Right forelimb (tissue), 1 donor: ENCODE measurements at places on chromosomes 1 and 21.

DNA sequence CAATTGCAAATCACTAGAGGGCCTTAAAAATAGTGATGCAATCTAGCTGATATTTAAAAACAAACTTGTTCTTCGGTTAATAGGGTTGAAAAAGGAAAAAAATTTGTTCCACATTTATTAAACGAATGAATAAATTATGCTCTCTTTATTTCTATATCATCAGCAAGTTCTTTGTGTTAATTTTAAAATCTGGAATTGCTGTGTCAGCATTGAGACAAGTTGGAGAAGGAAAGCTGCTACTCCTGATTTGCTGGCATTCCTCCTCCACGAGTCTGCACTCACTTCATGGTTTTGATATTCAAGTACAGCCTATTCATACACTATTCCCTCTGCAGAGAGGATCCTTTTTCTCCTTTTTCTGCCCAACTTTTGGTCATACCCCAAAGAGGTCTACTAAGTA is 117.6 kb downstream of the MRPL39 start:
- no peak for DNase-seq

- DNase-seq, result no peak
Observed at GRCh38 chr1:25072461-25072860, 142.4 kb upstream of the RUNX3 start.

DNA sequence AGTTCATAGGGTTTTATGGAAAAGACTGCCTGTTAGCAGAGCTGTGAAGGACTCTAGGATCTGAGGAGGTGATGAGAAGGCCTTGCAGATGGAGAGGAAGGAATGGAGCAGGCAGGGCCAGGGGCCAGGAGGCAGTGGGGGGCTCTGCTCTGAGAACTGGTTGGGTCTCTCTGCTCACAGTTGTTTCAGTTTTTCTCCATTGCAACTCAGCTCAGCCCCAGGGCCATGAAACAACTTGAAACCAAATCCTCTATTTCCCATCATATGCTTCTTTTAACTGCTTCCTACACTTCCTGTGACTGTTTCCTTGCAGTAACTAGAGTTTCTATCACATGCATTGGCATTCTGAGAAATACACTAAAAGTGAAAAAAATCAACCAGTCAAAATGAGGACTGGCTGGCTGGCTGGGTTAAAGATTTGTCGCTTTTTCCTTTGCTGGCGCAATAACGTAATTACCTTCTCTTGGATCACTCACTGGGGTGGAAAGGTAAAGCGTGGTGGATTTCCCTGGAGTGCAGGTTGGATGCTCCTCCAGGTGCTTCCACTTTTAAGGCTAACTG is 172.0 kb downstream of the CDC7 start:
- DNase-seq, result no peak

DNA sequence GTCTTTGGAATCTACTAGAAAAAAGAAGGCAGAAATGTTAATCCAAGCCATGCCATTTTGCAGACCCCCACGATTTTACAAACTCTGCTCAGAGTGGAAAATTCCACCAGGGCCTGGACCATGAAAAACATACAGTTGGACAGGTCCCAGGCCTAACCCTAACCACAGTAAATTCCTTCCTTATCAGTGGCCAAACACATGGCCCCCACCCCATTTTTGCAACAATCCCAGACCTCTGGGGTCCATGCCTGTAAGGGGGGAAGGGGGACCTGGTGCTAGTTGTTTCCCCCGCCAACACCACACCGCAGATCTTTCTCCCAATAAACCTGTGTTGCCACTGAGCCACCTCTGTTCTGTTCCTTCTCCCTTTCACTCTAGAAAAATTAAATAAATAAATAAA is 1352.7 kb downstream of the AMY1C start:
- no peak for DNase-seq

GRCh38 chr1:34128186-34128889 is 36.7 kb downstream of the CSMD2 start:
- no peak for DNase-seq

- no peak for DNase-seq
Observed at GRCh38 chr1:173555651-173556305, 47.1 kb downstream of the SLC9C2 start.
